ENCODE measurements at places on chromosomes 6 and 20. TPM values are rescaled to one million over a fixed set of nuclear protein-coding genes. Genes with fewer than 3 reads are reported as not detected.

DNA sequence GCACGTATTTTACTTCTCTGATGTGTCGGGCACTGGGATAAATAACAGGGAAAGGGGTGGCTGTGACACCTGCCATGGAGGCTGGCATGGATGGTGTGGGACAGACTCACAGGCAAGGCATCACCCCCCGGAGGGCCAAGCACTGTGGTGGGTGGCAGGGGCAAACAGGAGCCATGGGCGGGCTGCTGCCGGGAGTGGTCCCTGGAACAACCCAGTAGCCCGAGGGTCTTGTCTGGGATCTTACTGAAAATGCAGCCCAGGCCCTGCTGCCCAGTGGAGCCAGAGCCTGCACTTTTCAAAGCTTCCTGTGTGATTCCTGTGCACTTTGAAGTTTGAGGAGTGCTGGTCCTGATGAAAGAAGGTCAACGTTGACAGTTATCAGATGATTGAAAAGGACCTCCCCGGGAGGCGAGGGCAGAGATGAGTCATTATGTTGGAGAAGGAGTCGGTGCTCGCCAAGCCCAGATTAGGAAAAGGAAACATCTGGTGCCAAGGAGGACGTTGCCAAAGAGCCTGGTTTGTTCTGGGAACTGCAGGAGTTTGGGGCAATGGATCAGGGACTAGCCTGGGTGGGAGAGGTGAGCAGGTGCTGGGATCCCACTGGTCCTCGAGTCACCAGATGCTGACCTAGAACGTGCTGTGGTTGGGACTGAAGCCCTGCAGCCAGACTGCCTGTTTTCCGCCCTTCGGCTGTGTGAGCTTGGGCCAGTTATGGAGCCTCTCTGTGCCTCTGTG, 130.0 kb upstream of the GGTLC1 start:
- H3K27ac ChIP-seq = no peak overlapping the region
- DNase-seq = no peak
- no peak overlapping the region for H3K4me3 ChIP-seq

- H3K4me3 ChIP-seq = no peak overlapping the region
- H3K36me3 ChIP-seq = no peaks in the 10 kb centered on the region
- no peak for DNase-seq
- no peak overlapping the region for H3K27ac ChIP-seq
- no peaks in the 10 kb centered on the region for H3K4me1 ChIP-seq
These were observed 16.4 kb downstream of the TAAR2 start for GRCh38 chr6:132607544-132608233.

GRCh38 chr20:13220194-13220903, 725 bp upstream of the ISM1 start:
- H3K36me3 ChIP-seq = no peaks in the 10 kb centered on the region
- DNase-seq = peak; percentile 78
- peaks cover 24% of the 10 kb centered on the region for H3K27me3 ChIP-seq
- H3K4me3 ChIP-seq = peak overlapping the region; percentile 87

- no peaks in the 10 kb centered on the region for H3K4me1 ChIP-seq
- no peak overlapping the region for H3K27ac ChIP-seq
- DNase-seq = no peak
- no peaks in the 10 kb centered on the region for H3K27me3 ChIP-seq
These were observed 11.7 kb upstream of the HCK start for GRCh38 chr20:32040142-32040953.

- H3K27ac ChIP-seq = no peak overlapping the region
- H3K27me3 ChIP-seq = no peaks in the 10 kb centered on the region
- no peaks in the 10 kb centered on the region for H3K36me3 ChIP-seq
- H3K4me3 ChIP-seq = no peak overlapping the region
These were observed 109.4 kb downstream of the ATXN1 start for GRCh38 chr6:16651871-16652270.

DNA sequence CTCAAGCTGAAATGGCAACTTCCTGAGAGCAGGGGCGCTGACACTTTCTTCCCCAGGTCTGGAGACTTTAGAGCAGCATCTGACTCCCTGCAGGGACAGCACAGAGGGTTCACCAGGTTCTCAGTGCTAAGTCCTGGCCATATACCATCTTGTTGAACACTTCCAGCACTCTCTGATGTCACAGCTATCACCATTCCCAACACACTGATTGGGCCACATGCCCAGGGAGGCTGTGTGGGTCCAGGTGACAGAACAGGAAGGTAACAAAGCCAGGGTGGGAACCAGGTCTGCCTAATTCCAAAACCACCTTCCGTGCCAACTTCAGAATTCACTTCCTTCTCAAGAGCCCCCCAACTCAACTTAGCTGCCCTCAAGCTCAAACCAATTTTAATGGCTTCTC, 4.3 kb downstream of the APCDD1L start:
- H3K4me1 ChIP-seq = no peaks in the 10 kb centered on the region
- no peak overlapping the region for H3K27ac ChIP-seq
- H3K36me3 ChIP-seq = peaks cover 28% of the 10 kb centered on the region
- DNase-seq = peak; percentile 7
- H3K4me3 ChIP-seq = no peak overlapping the region

- no peak overlapping the region for H3K27ac ChIP-seq
- no peak for DNase-seq
- no peaks in the 10 kb centered on the region for H3K27me3 ChIP-seq
- H3K36me3 ChIP-seq = no peaks in the 10 kb centered on the region
- H3K4me3 ChIP-seq = no peak overlapping the region
These were observed 213.4 kb downstream of the HIVEP2 start for GRCh38 chr6:142731611-142732010.

DNA sequence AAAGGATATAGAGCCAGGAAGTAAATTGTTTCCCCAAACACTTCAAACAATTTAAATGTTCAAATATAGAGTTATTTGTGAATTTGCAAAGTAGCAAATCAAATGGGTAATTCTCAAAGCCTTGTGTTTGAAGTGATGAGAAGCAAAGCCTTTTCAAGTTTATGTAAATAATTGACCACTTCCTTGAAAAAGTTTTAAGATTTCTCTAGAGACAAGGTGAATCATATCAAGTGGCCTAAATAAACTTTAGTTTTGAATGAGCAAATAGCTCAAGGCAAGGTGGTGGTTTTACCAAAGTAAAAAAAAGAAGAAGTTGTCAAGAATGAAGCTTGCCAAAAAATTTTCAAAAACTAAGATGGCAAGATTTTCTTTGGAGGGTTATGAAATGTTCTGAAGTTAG, 42.6 kb upstream of the IFNGR1 start:
- no peaks in the 10 kb centered on the region for H3K36me3 ChIP-seq
- no peak for DNase-seq
- H3K27me3 ChIP-seq = no peaks in the 10 kb centered on the region
- no peaks in the 10 kb centered on the region for H3K4me1 ChIP-seq
- no peak overlapping the region for H3K4me3 ChIP-seq

DNA sequence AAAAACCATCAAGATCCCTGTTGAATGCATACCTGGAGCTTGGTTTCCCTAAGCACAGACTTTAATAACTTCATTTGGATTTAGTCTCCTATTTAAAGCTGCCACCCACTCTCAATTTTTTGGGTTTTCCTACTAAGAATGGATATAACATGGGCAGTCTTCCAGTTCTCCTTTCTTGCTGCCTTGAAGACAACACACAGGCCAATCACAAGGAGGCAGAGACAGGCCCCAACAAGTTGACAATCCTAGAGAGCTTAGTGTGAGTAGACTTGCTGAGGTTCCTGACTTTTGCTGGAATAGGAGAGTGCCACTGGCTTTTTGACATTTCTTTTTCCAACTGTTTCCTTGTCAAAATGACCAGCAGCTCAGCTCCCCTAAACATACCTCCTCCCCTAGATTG, 112.3 kb upstream of the ESR1 start:
- H3K27ac ChIP-seq = no peak overlapping the region
- no peaks in the 10 kb centered on the region for H3K36me3 ChIP-seq
- DNase-seq = no peak
- H3K4me1 ChIP-seq = no peaks in the 10 kb centered on the region
- H3K4me3 ChIP-seq = no peak overlapping the region
- H3K27me3 ChIP-seq = no peaks in the 10 kb centered on the region

GRCh38 chr6:111809264-111809663, 64.0 kb downstream of the FYN start:
- H3K4me1 ChIP-seq = no peaks in the 10 kb centered on the region
- H3K27ac ChIP-seq = no peak overlapping the region
- no peaks in the 10 kb centered on the region for H3K36me3 ChIP-seq
- H3K27me3 ChIP-seq = no peaks in the 10 kb centered on the region

DNA sequence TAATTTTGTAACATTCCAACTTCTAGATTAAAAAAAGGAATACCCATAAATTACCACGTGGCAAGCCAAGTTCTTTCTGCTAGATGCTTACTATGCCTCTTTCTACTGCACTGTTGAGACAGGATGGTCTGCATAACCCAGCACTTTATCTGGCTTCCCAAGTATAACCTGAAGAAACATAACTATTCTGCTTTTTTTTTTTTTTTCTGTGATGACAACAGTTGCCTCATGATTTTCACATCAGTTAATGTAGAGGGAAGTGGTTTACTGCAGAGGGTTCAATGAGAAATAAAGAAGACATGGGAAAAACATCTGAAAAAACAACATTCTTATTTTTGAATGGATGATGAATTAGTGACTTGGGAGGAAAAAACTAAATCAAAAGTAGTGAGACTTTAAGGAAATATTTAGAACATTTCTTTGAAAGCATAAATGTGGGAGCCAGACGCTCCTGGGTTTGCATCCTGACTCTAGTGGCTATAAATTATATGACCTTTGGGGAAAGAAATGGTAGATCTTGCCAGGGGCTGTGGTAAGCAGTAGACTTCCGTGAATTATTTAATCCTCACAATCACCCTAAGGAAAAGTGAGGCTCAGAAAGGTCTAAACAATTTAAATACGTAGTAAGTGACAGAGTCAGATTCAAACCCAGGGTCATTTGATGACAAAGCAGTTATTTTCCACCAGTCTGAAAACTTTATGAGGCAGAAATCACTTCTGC, 230.7 kb downstream of the PHACTR1 start:
- H3K4me3 ChIP-seq = no peak overlapping the region
- no peaks in the 10 kb centered on the region for H3K36me3 ChIP-seq
- H3K27me3 ChIP-seq = no peaks in the 10 kb centered on the region
- no peak overlapping the region for H3K27ac ChIP-seq
- DNase-seq = no peak

GRCh38 chr20:48986899-48987298, 59.2 kb upstream of the CSE1L start:
- H3K4me1 ChIP-seq = no peaks in the 10 kb centered on the region
- no peak overlapping the region for H3K4me3 ChIP-seq
- no peak for DNase-seq
- H3K27ac ChIP-seq = no peak overlapping the region

DNA sequence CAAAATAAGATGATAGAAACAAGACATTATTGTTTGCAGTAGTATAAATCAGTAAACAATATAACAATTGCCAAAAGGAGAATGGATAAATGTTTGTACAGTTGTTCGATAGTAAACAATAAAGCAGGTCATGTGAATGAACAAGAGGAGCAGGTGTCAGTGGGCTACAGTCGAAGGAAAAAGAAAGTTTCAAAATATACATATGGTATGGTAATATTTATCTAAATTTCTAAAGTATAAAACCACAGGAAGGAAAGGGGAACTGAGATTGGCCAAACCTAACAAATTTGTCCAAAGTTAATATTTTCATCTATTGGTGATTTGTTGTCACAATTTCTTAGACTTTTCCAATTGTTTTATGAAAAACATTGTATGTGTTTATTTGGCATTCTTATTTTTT, 110.9 kb downstream of the SH3BGRL2 start:
- H3K27me3 ChIP-seq = no peaks in the 10 kb centered on the region
- no peaks in the 10 kb centered on the region for H3K36me3 ChIP-seq
- H3K4me3 ChIP-seq = no peak overlapping the region
- no peak overlapping the region for H3K27ac ChIP-seq
- no peaks in the 10 kb centered on the region for H3K4me1 ChIP-seq
- no peak for DNase-seq

- H3K4me3 ChIP-seq = no peak overlapping the region
- peaks cover 6% of the 10 kb centered on the region for H3K4me1 ChIP-seq
- no peak overlapping the region for H3K27ac ChIP-seq
- DNase-seq = no peak
- H3K36me3 ChIP-seq = no peaks in the 10 kb centered on the region
These were observed 94.0 kb downstream of the ADGRG6 start for GRCh38 chr6:142395768-142396231.

GRCh38 chr20:50815162-50815989, 20.5 kb downstream of the BCAS4 start:
- no peak overlapping the region for H3K4me3 ChIP-seq
- no peaks in the 10 kb centered on the region for H3K4me1 ChIP-seq
- H3K27ac ChIP-seq = no peak overlapping the region
- H3K27me3 ChIP-seq = no peaks in the 10 kb centered on the region

DNA sequence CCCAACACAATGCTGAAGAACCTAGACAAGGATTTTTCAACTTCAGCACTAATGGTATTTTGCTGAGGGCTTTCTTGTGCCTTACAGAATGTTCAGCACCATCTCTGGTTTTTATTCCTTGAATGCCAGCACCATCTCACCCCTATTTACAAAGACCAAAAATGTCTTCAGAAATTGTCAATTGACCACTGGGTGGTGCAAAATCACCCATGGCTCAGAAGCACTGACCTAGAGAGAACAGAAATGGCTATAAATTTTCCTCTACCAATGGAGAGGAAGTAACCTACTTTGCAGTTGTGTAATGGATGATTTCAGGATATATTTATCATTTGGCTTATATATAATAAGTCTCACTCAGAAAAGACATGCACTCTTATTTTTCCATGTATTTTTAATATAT, 431.0 kb upstream of the IRAK1BP1 start:
- H3K27me3 ChIP-seq = no peaks in the 10 kb centered on the region
- no peak overlapping the region for H3K27ac ChIP-seq
- no peak for DNase-seq

GRCh38 chr6:56601390-56601789, 41.3 kb downstream of the DST start:
- peaks cover 66% of the 10 kb centered on the region for H3K36me3 ChIP-seq
- H3K27me3 ChIP-seq = no peaks in the 10 kb centered on the region
- H3K4me1 ChIP-seq = no peaks in the 10 kb centered on the region
- no peak for DNase-seq
- H3K4me3 ChIP-seq = no peak overlapping the region

GRCh38 chr20:40572251-40572650, 116.8 kb downstream of the MAFB start:
- H3K4me3 ChIP-seq = no peak overlapping the region
- H3K36me3 ChIP-seq = no peaks in the 10 kb centered on the region
- no peaks in the 10 kb centered on the region for H3K4me1 ChIP-seq
- DNase-seq = no peak
- H3K27me3 ChIP-seq = no peaks in the 10 kb centered on the region

- H3K4me3 ChIP-seq = no peak overlapping the region
- no peak for DNase-seq
- H3K36me3 ChIP-seq = no peaks in the 10 kb centered on the region
- H3K27ac ChIP-seq = no peak overlapping the region
- H3K4me1 ChIP-seq = no peaks in the 10 kb centered on the region
These were observed 108.4 kb downstream of the SCML4 start for GRCh38 chr6:107715550-107716321.

- no peaks in the 10 kb centered on the region for H3K27me3 ChIP-seq
- H3K4me1 ChIP-seq = no peaks in the 10 kb centered on the region
- no peaks in the 10 kb centered on the region for H3K36me3 ChIP-seq
- DNase-seq = no peak
These were observed 47.4 kb downstream of the SLC23A2 start for GRCh38 chr20:4953881-4954280.

COL21A1 gene
- total RNA-seq = 1.4 TPM

UBE3D gene
- total RNA-seq = 10.2 TPM

AK9 gene
- 3.0 TPM for total RNA-seq

TGM3 gene
- not detected for total RNA-seq

PANK2 gene
- total RNA-seq = 61.0 TPM

SLC22A3 gene
- 2.8 TPM for total RNA-seq

CALHM4 gene
- total RNA-seq = not detected

HLA-DRA gene
- 3.1 TPM for total RNA-seq

DSP gene
- total RNA-seq = 48.9 TPM

TRIM26 gene
- 35.8 TPM for total RNA-seq

Data from H9 (cell line).